Hematopoietic multipotent progenitor cell (in vitro differentiated cells): ENCODE measurements at places on chromosomes 5 and 9. TPM values are rescaled to one million over a fixed set of nuclear protein-coding genes. Genes with fewer than 3 reads are reported as not detected.

DNA sequence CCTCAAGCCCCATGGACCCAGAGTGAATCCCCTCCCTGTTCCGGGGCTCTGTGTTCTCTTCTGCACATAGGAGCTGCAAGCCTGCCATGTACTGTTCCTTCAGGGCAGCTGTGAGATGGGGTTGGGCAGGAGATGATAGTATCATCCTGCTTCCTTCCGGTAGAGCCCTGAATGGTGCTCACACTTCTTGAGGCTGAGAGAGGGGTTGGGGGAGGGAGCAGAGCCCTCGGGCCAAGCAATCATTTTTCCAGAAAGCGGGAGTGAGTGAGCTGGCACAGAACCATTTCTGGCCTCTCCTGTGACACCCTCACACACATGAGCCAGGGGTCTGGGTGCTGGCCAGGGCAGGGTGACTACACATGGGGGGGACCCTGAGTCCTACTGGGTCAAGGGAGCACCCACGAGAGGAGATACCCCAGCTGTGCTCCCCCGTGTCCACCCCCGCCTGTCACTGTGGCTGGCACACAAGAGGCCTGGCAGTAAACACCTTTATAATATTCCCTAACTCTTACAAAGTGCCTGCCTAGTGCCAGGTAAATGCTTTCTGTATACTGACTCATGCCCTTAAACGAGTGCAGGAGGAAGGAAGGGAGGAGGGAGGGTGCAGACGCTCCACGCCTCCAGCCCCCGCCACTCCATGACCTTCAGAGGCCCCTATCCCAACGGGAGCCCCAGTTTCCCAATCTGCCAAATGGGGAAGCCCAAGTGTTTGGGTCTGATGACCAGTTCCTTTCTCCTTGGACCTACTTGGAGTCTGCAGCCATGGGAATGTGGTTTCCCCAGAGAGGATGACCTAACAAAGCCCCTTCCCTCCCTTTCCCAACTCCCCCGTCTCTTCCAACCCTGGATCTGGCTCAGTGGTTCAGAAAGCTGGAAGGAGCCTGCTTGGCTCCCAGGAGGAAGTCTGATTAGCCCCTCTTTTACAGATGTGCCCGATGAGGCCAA, 15.5 kb downstream of the AKNA start:
- DNase-seq = peak; percentile 44

DNA sequence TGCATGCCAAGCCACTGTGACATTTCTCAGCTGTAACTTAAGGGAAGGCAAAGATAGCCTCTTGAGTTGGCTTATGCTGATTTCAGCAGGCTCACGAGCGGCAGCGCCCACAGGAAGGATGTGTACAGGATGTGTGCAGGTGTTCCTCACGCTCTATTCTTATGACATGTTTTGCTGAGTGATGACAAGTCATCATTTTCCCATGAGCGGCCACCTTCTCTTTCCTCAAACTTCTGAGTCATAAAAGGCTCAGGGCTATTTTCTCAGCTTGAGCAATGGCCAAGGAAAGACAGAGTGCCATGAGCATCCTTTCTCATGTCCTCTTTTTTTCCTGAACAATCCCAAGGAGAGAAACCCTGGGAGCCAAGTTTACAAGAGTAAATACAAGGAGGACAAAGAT, 365.9 kb downstream of the PLK2 start:
- DNase-seq = peak; percentile 67

- DNase-seq = no peak
Measured at GRCh38 chr9:86749894-86750255, 197.4 kb downstream of the GAS1 start.

DNA sequence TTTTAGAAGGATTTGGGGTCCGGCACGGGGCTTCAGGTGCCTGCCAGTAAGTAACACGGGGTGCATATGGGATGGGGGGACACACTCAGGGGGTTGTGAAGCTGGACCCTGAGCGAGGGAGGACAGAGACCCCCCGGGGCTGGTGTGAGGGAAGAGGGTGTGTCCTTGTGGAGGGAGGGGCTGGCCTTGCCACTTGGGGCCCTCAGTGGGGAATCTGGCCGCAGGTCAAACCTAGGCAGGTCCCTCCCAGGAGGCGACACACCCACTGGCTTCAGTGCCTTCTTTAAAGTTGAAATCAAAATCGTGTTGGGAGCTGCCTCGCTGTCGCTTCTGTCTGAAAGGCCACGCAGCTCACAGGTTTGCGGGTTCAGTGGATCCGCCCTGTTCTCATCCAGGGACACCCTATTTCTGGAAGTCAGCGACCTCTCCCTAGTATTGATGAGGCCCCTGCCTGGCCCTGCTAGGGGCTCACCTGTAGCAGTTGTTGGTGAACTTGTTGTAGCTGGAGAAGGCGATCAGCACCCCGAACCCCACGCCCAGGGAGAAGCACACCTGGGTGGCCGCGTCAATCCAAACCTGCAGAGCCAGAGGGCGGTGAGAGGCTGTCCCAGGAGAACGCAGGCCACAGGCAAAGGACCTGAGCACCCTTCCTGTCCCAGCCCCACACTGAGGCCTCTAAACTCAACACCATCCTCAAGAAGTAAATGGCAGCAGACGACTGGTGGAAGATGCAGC, 29.4 kb downstream of the SLC6A3 start:
- DNase-seq = no peak

GRCh38 chr5:143683459-143683858, 128.5 kb upstream of the HMHB1 start:
- no peak for DNase-seq

GRCh38 chr5:158344376-158344775, 485.4 kb upstream of the CLINT1 start:
- no peak for DNase-seq

GRCh38 chr5:124922255-124922975, 176.0 kb upstream of the ZNF608 start:
- no peak for DNase-seq

DNA sequence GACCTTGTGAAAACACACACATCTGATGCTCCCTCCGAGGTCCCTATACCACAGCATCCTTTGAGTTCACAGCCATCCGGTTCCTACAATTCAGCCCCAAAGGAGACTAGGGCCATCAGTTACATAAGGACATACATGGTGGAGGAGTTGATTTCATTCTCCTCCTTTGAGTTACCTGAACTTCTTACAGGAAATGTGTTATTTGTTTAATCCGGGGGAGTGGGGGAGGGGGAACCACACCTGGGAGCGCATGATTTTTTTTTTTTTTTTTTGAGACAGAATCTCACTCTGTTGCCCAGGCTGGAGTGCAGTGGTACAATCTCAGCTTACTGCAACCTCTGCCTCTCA, 30.7 kb downstream of the SEMA4D start:
- no peak for DNase-seq

DNA sequence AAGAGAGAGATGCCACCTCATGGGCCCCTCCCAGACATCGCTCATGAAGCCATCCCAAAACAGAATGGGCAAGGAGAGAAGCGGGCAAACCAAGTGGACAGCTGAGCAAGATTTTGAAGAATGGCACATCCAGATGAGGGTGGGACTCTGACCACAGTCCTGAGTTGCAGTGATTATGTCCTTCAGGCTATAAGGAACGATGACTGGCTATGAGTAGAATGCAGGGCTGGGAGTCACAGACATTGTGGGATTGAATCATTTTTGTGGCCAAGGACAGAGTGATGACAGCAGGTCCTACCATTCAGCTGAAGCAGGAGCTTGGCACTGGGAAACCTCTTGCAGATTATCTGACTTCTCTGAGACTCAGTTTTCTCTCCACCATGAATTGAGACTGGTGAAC, 245.7 kb upstream of the SLC30A5 start:
- DNase-seq = no peak

DNA sequence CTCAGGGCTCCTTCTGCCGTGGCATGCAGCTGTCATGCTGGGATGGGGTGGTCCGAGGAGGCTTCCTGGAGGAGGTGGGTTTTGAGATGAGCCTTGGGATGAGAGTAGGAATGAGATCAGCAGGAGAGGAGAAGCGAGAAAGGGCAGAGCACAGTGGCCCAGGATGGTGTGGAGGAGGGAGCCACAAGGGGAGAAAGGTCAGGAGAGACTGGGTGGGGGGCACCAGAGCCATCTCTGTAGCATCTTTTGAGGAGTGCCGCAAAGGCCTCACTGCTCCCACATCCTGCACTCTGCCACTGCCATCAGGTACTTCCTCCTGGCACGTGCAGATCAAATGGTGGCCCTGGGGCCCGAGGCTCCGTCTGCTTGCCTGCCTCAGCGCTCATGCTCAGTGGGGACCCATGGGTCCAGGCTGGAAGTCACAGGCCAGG, 150.2 kb downstream of the MACROH2A1 start:
- no peak for DNase-seq

GRCh38 chr5:125501396-125501795, 755.0 kb upstream of the ZNF608 start:
- no peak for DNase-seq

- DNase-seq = no peak
Measured at GRCh38 chr5:128212191-128212806, 128.7 kb downstream of the SLC12A2 start.

- no peak for DNase-seq
Measured at GRCh38 chr5:105762728-105763127, 1908.0 kb downstream of the EFNA5 start.

GRCh38 chr9:33157960-33158842, 8.9 kb downstream of the B4GALT1 start:
- no peak for DNase-seq

- no peak for DNase-seq
Measured at GRCh38 chr5:141695627-141696215, 13.7 kb upstream of the ARAP3 start.

GRCh38 chr5:160545832-160546231, 124.2 kb downstream of the PTTG1 start:
- DNase-seq = no peak

DNA sequence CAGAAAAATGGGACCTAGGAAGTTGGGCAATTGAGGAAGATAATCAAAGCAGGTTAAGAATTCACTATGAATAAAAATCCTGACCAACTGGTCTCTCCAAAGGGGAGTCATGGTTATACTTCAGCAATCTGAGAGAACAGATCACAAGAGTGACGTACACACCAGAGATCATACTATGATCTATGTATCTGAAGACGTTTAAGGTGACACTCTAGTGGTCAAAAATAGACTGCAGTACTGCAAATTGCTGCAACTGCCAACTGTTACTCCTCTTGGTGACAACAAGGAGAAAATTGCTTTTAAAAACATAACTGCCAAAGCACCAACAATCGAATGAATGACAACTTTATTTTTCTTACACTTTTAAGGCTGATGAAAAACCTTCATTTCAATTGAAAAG, 4.9 kb downstream of the AK6 start:
- peak; percentile 49 for DNase-seq

GRCh38 chr9:9045572-9045971, 1246.0 kb upstream of the DMAC1 start:
- DNase-seq = no peak

- no peak for DNase-seq
Measured at GRCh38 chr9:76921165-76921564, 15.3 kb upstream of the PRUNE2 start.

GRCh38 chr5:172508471-172509404, 54.4 kb upstream of the SH3PXD2B start:
- no peak for DNase-seq

DNA sequence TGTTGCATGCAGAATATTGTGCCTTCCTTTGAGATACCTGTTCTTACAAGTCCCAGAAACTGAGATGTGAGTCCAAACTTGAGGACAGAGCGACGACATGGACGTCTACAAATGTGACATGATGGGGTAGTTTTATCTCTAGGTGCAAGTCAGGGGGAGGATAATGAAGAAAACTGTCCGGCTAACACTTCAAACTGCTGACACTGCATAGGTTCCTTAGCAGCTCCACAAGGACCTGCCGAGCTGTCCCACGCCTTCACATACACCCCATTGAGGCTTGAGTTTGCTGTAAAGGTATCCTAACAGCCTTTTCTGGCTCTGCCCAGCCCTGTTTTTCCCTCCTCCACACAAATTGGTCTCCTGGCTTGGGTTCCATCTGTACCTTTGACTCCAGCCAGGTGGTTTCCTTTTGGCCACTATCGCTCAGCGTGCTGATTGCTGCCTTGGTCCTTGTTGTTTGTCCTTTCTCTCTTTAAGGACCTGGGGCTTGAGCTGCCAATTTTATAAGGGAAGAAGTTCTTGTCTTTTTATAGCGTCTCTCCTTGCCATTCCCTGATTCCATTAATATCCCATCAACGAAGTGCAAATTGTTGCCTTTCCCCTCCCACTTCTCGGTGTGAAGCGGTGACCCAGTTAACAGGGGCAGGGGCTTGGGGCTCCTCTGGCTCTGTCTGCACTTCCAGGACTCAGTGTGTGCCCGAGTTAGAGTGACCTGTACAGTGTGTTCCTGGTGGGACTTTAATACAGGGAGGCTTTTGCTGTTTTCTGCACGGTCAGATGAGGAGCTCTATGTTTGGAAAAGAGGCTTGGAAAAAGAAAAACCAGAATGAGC, 100.3 kb downstream of the PCSK1 start:
- DNase-seq = no peak

Gene TAF1L
- total RNA-seq = under 0.01 TPM

Gene REXO4
- 29.9 TPM for total RNA-seq

Gene HSDL2
- 17.0 TPM for total RNA-seq

Gene CNTFR
- total RNA-seq = not detected

Gene KIF20A
- total RNA-seq = 2.4 TPM

Gene THBS4
- under 0.01 TPM for total RNA-seq

Gene PRR7
- 30.7 TPM for total RNA-seq

Gene FSD1L
- total RNA-seq = 1.6 TPM

Gene ANKRD34B
- under 0.01 TPM for total RNA-seq

Gene PDGFRB
- total RNA-seq = 0.54 TPM

Gene REEP2
- total RNA-seq = 2.7 TPM

Gene GDA
- total RNA-seq = under 0.01 TPM
